ENCODE measurements at places on chromosomes 7 and 10.

- DNase-seq, result no peak
Observed at GRCh38 chr10:60853107-60853506, 74.8 kb downstream of the CDK1 start.

- DNase-seq, result peak; percentile 19
Observed at GRCh38 chr7:129295015-129295423, 70.2 kb downstream of the AHCYL2 start.

DNA sequence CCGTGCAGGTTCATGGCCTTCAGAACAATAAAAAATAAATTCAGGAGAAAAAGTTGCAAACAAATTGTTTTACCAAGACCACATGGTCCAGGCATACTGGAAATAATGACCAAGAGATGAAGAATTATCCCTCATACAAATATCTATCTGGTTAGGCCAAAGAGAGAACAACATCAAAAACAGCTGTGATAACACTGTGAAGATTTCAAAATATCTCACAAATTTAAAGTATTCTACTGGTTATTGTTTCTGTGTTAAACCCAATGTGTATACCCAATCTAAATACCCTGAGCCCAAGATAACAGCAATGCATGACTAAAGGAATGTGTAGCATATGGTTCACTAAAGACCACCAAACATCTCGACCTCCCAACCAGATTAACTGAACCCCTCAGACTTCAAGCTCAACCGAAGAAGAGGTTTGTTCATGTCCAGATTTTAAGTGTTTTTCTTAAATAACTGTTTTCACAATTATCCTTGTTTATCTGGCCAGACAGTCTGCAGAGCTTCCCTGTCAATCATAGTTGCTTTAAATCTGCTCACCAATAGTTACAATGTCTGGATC lies 10.9 kb downstream of the OR9A2 start:
- DNase-seq, result no peak

DNA sequence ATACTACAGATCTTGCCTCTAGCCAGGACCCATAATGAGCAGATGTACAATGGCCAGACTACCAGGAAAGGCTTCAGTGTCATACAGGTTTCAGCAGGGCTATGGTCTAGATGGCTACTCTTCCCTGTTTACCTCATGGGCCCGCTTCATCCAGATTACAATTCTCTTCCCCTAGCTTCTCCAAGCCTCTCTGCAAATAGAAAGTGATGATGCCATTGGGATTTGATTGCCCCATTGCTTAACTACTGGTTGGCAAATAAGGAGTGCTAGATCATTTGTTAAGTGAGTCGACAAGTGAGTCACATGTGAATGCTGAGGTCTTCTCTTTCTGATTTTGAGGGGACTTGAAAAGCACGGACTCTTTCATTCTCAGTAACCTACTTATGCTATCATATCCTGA lies 361.5 kb upstream of the LRRTM3 start:
- no peak for DNase-seq

DNA sequence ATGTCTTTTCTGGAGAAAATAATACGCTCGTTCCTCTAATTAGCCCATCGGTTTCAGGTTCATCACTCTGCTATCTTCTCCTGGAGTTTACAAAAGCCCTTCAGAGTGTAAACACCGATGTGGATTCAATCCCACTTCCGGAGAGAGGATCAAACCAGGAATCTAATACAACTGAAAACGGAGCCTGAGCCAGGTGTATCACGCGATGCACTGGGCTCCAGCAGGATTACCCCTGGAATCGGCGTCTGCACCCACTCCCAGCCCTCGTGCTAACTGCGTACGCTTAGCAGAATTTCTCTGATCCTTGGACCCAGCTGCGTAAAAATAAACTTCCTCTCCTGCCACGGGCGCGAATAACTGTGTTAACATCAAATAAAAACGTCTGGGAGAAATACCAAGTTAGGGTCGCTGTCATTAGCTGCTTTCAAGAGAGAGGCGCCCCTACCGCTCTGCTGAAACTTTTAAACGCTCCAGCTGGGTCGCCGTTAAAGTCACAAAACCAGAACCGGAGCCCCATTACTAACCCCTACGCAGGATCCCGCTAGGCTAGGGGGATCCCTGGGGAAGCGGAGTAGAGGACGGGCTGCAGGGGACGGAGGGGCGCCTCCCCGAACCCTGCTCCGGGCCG lies 502 bp downstream of the ZNF3 start:
- no peak for DNase-seq

DNA sequence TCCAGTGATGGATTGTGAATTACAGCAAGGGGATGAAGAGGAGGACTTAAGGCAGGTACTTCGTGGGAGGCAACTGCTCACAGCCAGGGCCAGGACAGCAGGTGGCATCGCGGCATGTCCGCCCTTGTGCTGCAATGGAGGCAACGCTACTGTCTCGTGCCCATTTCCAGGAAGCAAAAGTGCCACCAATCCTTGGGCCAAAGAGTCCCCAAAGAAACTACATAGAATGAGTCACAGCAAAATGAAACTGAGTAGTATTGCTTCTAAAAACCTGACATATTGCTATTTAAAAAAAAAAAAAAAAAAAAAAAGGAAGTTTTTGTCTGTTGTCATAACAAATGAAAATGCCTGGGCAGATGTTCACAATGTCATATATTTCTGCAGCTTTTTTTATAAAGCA lies 46.6 kb downstream of the RSU1 start:
- DNase-seq, result peak; percentile 71

GRCh38 chr7:155824227-155824886 lies 12.1 kb upstream of the SHH start:
- no peak for DNase-seq

DNA sequence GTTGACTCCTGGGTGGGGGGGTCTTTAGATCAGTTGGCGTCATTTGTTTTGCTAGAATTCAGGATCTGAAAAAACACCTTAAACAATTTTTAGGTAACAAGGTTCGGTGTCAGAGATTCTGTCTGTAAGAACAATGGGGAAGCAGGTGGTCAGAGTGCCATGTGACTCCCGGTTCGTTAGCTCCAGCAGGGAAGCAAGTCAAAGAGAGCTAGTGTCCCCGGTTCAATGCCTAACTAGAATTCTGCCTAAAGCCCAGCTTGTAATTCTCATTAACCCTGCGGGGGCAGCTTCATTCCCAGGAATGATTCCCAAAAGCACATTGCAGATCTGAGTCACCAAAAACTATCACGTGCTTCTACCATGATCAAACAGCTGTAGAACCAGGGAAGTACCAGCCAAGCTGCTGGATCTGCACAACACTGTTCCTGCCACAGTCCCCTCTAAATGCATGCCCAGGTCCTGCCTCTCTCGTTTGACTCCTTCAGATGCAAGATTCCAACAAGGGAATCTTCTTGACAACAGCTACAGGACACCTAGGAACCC lies 664.3 kb upstream of the CELF2 start:
- no peak for DNase-seq

DNA sequence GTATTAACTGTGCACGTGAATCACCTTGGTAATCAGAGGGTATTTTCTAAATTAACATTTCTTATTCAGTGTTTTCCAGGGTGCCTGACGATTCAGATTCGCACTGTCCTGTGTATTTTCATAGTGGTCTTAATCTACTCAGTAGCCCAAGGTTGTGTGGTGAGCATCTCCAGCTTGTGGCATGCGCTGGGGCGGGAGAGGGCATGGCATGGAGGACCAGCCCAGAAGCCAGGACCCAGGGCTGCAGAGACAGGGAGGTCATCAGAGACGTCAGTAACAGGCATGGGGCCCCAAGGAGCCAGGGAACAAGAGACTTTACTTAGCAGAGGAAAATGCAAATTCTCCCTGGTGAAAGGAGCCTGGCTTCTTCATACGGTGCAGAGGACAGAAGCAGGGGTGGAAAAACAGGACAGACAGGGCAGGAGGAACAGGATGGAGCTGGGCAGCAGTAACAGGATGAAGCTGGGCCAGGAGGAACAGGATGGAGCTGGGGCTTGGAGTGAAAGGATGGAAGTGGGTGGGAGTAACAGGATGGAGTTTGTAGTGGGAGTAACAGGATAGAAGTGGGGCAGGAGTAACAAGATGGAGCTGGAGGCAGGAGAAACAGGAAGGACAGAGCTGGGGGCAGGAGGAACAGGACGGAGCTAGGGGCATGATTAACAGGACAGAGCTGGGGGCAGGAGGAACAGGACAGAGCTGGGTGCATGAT lies 110.9 kb downstream of the ADCY1 start:
- no peak for DNase-seq

DNA sequence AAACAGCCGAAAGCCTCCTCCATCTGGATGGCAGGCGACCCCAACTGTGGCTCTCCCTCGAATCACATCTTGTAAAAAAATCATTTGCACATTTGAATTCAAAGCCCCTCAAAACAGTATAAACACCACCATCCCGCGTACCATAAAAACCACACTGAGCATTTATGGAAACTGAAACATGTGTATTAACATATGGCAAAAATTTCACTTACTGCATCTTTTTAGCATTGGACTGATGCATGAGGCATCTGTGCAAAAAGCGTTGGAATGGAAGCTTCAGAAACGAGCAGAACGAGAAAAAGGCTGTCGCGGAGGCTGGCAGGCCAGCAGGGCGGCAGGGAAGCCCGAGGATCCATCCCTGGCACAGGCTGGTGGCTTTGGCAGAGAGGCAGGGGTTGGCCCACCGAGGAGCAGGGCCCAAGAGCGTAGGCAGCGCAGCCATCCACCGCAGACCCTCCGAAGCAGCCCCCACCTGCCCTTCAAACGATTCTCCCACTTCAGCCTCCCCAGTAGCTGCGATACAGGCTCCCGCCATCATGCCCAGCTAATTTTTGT lies 39.3 kb upstream of the CUX1 start:
- no peak for DNase-seq

DNA sequence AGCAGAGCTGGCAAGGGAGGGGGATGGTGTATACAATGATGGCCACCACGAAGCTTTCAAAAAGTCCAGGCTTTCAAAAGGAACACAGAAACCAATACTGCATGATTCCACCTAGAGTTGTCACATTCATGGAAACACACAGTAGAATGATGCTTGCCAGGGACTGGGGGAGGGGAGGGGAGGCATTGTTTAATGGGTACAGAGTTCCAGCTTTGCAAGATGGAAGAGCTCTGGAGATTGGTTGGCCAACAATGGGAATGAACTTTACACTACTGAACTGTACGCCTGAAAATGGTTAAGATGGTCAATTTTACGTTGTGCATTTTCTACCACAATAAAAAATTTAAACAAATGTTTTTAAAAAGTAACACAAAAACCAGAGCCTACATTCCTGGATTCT lies 104.5 kb upstream of the KDM7A start:
- no peak for DNase-seq

DNA sequence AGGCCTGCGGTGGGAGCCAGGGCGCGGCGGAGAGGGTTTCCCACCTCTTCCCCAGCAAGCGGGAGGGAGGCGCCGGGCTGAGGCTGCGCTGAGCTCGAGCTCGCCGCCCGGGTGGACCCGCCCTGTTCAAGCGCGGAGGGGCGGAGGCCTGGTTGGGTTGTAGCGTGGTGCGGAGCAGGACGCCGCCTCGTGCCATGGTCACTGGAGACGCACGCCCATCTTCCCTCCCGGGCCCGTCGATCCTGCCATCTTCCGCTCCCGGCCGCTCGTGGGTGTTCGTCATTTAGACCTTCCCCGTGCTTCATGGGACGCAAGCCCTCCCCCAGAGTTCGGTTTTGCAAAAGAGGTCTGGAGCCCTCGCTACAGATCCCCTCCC lies 9.3 kb upstream of the EN2 start:
- no peak for DNase-seq

- DNase-seq, result no peak
Observed at GRCh38 chr10:132984801-132985545, 42.6 kb upstream of the CFAP46 start.

DNA sequence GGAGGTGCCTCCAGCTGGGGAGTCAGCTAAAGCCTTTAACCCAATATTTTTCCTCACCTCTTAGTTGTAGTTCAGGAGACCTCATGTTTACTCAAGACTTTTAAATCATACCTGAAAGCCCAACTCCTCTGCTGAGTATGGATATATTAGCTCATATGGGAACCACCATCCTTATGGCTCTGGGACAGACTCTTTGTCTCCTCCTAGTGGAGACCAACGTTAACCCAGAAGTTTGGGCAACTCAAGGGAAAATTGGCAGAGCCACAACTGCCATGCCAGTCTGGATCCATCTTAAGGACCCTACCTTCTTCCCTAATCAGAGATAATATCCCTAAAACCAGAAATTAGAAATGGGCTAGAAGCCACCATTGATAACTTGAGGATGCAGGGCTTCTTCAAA lies 80.8 kb downstream of the TMEM106B start:
- DNase-seq, result no peak

DNA sequence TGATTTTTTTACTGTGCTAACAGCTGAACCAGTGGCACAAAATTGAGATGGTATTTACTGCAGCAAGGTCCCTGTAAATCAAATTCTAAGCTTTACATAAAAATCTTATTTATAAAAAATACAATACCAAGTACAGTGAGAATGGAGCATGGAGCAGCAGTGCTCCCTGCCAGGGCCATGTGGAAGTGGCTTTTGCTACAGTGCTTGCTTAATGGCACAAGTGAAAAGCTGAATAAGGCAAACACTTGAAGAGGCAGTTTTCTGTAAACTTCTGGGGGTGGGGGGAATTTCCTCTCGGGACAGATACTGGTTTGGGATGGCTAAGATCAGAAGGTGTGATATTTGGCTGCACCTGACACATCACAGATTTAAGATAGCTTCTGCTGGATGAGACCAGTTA lies 27.5 kb downstream of the AP3M1 start:
- DNase-seq, result peak; percentile 40

DNA sequence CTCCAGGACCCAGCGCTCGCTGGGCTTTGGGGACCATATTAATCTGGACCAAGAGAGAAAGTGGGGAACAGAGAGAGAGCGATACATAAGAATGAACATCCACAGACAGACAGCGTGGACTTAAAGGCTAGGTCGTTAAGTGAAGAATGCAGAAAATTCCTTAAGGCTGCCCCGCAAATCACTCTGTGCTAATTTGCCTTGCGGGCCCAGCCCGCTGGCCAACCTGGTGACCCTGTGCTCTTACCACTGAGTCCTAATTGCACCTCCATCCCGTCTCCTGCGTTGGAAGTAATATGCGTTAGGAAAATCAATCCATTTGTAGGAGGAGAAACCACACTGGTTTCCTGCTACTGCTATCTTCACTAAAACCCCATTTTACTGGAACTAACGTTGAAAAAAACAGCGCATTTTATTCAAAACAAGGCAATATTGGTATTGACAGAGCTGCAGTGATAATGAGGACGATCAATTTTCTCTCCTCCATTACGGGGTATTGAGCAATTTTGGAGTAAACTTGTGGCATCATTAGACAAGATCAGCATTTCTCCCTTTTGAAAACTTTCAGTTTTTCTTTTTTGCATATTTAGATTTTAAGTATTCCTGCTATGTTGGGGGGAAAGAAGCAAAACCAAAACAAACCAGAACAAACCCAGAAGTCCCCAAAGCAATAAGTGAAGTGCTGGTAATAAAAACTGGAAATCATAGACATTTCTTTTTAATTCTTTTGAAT lies 85.2 kb downstream of the WDFY4 start:
- peak; percentile 35 for DNase-seq

DNA sequence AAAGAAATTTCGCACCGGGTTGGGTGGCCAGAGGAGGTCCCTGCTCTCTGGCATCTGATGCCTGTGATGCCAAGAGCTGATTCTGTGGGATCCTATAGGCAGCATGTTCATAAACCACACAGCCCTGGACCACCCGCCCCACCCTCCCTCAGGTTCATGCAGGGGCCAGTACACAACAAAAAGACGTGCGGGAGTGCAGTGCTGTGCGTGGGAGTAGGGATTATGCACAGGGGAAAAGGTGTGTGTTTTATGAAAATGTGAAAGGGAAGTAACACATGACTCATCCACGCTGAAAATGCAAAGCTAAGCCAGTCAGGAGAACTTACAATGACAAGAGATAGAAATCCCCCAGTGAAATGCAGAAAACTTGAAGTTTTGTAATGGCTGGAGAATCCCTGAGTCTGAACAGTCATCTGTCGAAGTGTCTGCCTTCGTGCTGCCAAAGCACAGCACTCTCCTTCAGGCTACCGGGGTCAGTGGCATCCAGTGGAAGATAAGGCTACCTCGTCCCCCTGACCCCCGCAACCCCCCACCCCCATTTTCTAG lies 1.1 kb downstream of the KIAA1217 start:
- peak; percentile 54 for DNase-seq

All from inflammatory macrophage treated with lipopolysaccharide for 1 hour (primary cell).